Stimulated activated CD4-positive, alpha-beta T cell treated with anti-CD3 and anti-CD28 coated beads, Interleukin-15, amount 100 ng/mL, for 48 hours (primary cell): ENCODE measurements at places on chromosomes 16 and 17.

- DNase-seq: no peak
These were observed 2.1 kb downstream of the SOX9 start for GRCh38 chr17:72122765-72123529.

- DNase-seq: no peak
These were observed 333.6 kb upstream of the MON1B start for GRCh38 chr16:76857402-76857801.

DNA sequence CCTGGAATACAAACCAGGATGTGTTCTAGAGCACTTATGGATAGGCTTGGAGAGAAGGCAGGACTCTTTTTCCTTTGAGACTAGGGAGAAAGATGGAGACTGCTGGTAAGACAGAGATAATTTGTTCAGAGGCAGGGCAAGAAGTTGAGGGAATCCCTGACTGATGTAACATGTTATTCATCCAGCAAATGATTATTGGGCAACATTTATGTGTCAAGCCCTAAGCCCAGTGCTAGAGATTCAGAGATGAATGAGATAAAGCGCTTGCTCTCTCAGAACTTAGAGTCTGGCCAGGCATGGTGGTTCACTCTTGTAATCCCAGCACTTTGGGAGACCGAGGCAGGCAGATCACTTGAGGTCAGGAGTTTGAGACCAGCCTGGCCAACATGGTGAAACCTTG, 47.8 kb upstream of the NUFIP2 start:
- DNase-seq: no peak

DNA sequence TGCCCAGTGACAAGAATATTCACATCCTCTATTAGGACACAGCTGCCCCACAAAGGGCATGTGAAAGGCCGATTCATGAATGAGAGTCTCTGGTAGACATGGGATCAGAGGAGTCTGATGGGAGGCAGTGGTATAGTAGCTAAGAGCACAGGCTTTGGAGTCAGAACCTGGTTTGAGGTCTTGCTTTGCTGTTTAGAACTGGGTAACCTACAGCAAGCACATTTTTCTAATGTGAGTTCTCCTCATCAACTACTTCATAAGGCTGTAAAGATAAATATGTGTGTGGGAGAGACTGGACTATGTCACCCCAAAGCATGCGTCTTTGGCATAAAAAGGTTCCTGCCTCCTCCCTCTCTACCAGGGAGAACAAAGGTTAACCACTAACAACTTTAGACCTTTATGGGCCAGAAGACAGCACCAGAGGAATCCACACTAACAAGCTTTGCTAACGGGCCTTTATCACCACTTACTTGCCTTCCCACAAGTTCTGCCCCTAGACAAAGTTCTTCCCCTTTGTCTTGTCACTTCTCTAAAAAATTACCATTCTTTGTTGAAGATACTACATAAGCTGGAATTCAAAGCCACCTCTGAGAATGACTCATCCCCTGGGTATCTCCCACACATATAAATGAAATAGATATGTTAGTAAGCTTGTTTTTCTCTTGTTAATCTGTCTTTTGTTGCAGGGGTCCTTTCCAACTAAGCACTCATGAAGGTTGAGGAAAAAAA, 21.1 kb downstream of the CDR2 start:
- no peak for DNase-seq

DNA sequence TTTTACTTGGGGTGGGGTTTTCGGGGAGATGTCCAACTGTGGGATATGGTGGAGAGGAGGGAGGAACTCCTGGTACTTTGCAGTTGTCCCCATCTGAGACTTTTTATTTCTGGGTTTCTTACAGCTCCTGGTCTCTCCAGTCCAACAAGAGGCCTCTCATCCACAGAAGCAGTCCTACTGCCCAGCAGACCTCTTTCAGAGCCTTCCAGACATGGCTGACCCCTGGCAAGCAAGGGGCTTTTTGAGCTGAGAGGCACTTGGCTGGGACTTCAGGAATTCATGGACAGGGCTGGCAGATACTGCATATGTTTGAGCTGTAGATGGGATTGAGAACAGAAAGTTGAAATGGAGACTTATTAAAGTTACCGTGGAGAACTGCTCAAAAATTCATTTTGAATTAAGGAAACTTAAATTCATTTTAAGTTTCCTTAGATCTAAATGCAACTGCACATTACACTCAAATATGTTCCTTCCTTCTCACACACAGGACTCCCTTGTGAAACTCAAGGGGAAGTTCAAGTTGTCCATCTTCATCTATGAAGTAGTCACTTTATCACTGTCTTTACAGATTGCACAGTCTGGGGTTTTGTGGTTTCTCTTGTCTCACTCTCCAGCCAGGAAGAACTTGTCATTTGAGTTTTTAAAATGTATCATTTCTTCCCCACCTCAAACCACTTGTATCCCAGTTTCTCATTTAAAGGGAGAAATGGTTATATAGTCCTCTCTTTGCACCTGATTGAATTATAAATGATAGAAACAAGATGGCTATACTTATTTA, 1.1 kb downstream of the LASP1NB start:
- DNase-seq: no peak

DNA sequence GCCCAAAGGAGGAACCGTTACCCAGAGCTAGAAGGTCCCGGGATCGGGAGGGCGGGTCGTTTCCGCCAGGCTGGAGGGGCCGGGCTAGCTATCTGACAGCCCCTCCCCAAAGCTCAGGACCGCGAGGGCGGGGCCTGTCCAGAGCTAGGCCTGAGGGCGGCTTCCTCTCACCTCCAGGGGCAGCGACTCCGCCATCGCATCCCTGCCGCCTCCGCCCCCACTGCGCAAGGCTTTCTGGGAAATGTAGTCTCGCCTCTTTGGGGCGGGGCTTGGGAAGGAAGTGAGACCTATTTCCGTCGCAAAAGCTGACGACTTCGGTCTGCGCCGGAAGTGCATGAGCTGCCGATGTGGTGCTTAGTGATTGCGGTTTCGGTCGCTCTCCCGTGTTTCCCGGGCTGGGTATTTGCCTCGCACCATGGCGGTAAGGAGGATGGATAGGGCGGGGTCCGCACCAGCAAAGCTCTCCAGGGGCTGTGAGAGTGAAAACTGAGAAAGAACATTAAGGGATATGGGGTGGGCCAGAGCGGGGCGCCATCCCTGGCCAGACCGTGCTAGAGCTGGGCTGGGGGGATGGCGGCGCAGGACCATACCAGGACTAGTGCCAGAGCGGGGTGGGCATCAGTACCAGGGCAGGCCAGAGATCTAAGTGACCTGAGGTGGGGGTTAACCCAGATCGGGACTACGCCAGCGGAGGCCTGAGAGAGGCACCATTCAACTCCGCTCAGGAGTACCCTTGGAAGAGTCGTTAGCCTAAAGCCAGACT, at the start of gene TMEM208:
TSS of gene TMEM208 (plus strand) at position 327 of the 763 bp plus-strand sequence. CDS start at position 416, 89 bp downstream.
- peak; percentile 99 for DNase-seq

GRCh38 chr16:23896832-23897821, 61.3 kb downstream of the PRKCB start:
- no peak for DNase-seq

DNA sequence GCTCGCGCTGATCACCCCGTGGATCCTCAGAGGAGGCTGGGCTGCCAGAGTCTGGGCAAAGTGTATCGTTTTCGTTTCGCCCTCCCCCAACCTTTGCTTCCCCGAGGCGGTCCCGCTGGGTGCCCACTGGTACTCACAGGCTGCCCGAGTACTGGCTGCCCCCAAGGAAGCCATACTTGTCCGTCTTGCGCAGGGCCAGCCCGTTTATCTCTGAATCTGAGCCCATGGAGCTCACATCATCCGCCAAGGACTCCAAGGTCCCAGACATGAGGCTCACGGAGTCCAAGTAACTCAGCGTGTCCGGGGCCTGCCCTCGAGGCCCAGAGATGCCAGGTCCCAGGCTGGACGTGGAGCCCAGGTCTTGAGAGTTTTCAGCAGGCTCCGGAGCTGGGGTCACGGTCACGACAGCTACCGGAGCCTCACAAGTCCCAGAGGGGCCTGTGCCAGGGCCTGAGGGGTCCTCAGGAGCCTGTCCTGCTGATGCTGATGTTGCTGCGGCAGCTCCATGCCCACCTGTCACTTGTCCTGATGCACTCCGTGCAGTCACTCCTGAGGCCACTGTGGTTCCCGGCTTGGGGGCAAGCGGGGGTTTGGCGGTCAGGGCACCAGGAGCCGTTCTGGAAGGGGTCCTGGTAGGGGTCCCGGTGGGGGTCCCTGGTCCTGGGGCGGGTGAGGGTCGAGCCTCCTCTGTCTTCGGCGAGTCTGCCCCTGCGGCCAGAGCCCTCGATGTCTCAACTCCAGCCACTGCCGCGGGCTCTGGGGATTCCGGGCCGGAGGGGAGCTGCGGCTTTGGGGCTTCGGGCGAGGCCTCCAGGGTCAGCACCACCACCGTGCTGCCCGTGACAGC, 980 bp downstream of the TBC1D10B start:
- no peak for DNase-seq

DNA sequence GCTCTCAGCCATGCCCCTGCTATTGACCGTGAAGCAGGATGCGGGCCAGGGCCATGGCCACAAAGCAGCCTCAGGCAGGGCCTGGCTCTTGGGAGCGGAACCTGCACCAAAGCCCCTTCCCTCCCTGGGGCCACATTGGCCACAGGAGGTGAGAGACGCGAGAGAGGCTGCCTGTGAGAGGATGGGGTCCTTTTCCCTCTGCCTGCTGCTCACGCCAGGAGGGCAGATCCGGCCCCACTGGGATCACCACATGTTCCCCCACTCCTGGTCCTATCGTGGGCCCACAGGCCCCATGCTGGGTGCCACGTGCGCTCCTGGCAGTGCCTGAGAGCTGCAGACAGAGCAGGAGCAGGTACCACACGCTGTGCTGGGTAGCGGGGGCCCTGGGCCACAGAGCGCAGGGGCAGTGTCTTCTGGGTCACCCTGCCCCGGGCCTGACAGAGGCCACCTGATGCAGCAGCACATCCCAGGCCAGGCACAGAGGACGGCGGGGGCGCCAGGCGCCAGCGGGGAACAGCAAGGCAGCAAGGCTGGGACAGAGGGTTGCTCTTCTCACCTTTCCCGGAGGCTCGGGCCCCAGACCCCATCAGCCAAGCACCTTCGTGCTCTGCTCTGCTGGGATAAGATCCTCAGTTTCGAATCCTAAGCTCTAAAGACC, 9.2 kb upstream of the NUDT16L1 start:
- no peak for DNase-seq

DNA sequence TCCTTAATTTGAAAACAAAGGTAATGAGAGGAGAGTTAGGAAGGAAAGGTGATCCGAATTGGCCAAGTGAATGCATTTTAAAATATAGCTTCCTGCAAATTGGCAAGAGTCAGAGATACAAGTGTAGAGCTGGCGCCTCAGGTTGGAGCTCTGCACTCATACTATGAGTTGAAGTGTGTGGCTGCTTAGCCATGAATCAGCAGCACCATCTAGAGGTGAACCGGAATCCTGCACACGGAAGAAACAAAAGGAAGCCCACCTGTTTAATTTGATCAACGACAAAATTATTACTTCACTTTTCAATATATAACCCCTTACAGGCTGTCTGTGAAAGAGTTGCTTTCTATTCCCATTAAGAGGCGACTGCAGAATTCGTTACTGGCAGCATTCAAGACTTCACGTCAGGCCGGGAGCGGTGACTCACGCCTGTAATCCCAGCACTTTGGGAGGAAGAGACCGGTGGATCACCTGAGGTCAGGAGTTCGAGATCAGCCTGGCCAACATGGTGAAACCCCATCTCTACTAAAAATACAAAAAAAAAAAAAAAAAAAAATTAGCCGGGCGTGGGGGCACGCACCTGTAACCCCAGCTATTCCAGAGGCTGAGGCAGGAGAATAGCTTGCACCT, 1253.7 kb upstream of the CDH8 start:
- DNase-seq: no peak

DNA sequence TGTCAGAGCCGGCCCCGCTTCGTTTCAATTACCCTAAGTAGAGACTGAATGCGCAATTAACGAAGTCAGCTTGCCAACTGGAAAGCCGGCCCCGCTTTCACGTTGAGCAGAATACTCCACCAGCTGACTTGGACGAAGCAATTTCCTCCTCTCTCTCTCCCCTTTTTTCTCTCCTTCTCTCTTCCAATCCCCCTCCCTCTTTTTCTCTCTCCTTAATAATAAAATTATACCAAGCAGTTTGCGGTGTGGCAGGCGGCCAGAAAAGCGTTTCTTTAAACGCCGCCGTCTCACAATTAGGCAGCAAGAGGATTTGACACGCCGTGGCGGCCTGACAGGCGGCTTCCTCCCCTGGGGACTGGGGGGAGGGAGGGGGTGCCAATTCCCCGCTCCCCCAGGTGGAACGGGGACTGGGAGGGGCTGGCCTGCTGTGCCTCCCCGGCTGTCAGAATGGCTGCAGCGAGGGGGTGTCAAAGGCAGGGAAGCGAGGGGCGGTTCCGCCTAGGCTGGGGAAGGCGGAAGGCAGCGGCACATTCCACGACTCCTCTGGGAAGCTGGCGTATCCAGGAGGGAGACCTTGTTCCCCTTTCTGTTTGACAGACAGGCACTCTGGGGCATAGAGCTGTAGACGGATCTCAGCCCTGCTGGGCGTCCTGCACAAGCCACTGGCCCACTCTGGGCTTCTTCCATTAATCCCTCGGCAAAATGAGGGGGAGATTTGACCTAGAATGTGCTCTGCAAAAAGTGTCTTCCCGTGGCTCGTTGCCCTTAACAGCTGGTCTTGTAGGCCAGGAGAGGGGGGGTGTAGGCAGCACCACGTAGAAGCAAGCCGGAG, 52.7 kb downstream of the SREBF1 start:
- DNase-seq: no peak

- no peak for DNase-seq
These were observed 26.0 kb upstream of the C16orf82 start for GRCh38 chr16:27040732-27041131.

- no peak for DNase-seq
These were observed 3.3 kb upstream of the CLTC start for GRCh38 chr17:59616253-59616920.

DNA sequence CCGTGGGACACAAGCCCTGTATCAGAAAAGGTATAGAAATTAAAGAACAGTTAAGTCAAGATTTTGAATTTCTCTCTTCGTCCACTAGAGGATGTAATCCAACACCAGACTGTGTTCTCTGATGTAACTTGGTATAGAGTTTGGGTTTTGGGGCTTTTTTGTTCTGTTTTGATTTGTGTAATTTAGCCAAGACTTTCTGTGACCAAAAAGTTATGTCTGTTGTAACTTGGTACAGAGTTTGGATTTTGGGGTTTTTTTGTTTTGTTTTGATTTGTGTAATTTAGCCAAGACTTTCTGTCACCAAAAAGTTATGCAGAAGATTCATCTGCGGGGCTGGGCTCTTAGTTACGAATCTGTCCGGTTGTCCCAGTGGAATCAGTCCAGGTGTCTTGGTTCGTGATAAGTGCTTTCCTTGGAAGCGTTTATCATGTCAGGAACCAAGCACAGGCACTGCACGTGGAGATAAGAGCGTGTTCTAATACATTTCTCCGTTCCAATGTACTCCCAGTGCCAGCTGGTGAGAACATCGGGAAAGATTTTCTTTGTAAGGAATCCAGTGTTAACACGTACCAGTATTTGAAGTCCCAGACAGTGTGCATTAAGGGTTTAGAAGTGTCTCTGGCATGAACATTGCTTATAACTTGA, 44.1 kb upstream of the SEC14L1 start:
- no peak for DNase-seq
